Activated naive CD8-positive, alpha-beta T cell treated with anti-CD3 and anti-CD28 coated beads, Interleukin-2, amount 10 ng/mL, durations not matched to agents 7 days and 5 days (primary cell): ENCODE measurements at places on chromosomes 2 and 18.

GRCh38 chr2:239690651-239691631 is 290.1 kb upstream of the HDAC4 start:
- DNase-seq, result no peak

- DNase-seq, result no peak
Observed at GRCh38 chr2:71831193-71831577, 316.5 kb downstream of the CYP26B1 start.

DNA sequence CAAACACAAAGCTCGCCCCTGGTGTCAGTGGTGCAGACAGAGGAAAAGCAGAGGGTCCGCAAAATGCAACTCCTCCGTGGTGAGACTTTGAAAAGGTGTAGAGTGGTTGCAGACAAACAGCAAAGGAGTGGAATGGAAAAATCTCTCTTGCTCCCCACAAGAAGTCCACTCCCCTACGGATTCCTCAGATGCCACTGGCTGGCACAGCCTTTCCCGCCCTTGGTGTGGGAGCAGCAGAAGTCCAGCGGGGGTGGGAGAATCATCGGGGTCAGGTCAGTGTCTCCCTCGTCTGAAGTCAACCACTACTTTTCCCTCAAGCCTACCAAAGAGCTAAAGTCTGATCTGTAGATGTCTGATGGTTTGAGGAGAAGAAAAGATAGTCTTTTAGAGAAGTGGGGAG is 22.3 kb upstream of the B3GNT7 start:
- no peak for DNase-seq

DNA sequence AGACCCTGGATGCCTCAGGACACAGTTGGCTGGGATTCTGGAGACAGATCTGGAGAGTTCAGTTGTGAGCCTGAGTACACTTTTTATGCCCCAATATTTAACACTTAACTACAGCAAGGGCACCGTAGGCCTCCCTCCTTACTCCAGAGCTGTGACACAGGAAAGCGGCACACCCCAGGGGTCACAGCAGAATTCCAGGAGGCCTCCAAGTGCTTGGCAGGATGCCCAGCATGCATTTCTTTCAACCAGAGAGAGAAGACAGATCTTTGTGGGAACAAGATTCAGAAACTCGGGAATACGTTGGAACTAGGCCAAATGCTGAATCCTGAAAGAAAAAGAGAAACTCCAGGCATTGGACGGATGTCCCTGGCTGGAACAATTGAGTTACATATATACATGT is 199.2 kb upstream of the NT5C1B start:
- DNase-seq, result no peak

- no peak for DNase-seq
Observed at GRCh38 chr2:71683070-71683469, 229.7 kb downstream of the DYSF start.

GRCh38 chr2:200302940-200303727 is 3.4 kb upstream of the SPATS2L start:
- DNase-seq, result no peak

- no peak for DNase-seq
Observed at GRCh38 chr2:132911726-132912724, 242.0 kb upstream of the LYPD1 start.

GRCh38 chr18:7926526-7926925 is 359.4 kb downstream of the PTPRM start:
- no peak for DNase-seq
